Stimulated activated CD8-positive, alpha-beta memory T cell treated with anti-CD3 and anti-CD28 coated beads, Interleukin-2, amount 100 ng/mL, for 48 hours (primary cell): ENCODE measurements at places on chromosomes 6 and 20.
A peak's percentile ranks its signal among the peaks of the same experiment; 100 is the strongest.

DNA sequence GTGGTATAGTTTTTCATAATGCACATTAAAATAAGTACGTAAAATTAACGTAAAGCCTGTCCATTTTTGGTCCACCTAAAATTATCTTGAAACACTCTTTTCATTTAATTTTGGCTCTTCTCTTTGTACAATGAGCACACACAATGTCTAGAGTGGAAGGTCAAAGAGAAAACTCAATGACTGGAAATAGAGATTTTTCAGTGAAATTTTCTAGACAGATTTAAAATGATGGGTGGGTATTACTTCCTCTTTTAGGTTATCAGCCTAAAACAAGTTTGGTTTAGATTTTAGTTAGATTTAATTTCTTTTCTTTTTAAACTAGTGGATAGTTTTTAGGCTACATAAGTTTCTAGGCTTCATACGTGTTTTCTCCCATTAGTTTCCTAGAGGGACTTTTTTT lies 24.9 kb downstream of the DSE start:
- DNase-seq = no peak

DNA sequence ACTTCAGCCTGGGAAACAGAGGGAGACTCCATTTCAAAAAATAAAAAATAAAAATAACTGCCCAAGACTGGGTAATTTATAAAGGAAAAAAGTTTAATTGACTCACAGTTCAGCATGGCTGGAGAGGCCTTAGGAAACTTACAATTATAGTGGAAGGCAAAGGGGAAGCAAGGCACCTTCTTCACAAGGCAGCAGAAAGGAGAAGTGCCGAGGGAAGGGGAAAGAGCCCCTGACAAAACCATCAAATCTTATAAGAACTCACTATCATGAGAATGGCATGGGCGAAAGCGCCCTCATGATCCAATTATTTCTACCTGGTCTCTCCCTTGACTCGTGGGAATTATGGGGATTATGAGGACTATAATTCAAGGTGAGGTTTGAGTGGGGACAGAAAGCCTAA lies 95.5 kb upstream of the LGSN start:
- no peak for DNase-seq

- no peak for DNase-seq
Measured at GRCh38 chr20:21832442-21833385, 127.2 kb downstream of the PAX1 start.

GRCh38 chr6:100427452-100427851 lies 37.3 kb downstream of the SIM1 start:
- DNase-seq = no peak

GRCh38 chr6:12490351-12490903 lies 200.3 kb downstream of the EDN1 start:
- DNase-seq = no peak

DNA sequence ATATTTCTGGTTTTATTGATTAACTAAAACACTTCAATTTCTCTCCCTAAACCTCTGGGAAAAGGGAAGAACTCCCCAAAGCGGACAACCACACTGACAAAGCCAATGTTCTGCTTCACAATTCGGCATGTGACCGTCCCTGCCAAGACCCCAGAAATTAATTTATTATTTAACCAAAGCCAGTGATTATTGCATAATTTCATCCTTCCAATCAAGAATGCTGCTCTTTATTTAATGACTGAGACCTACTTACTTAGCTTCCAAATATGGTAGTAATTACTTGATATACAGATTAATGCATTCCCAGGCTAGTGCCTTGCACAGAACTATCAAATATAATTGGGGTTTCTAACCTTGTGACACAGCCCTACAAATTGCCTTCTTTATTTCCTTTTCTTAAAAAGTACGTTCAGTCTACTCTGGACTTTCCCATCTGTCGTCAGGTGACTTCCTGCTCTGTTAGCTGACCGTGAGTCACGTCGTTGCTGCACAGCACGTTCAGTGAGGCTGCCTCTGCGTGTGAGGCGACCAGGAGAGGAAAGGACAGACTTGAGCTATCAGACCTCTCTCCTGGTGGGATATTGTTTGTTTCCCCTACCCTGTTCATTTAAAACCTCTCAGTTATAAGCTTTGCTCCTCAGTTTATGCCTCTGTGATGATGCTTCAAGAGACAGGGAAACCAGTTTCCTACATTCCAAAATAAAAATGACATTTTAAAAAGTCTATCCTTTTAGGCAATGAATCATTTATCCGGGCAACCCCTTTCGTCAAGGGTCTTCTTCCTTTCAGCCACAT lies 55.7 kb upstream of the TNFAIP3 start:
- DNase-seq = peak; percentile 71

DNA sequence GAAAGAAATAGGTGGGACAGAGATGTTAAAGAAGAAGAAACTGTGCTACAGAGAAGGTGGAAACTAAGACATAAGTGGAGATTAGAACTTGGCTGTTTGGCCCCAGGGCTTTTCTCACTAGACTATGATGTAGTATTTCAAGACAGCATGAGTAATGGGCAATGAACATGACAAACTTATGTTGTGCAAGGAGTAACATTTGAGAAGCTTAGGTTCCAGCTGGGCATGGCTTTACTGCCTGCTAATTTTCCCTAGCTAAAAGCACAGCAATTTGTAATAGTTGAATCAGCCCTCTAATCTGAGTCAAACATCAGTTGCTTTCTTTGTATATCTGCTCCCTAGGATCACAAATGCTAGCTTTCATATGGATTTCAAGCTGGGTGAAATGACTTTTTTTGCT lies 294.3 kb upstream of the BMP2 start:
- DNase-seq = no peak

DNA sequence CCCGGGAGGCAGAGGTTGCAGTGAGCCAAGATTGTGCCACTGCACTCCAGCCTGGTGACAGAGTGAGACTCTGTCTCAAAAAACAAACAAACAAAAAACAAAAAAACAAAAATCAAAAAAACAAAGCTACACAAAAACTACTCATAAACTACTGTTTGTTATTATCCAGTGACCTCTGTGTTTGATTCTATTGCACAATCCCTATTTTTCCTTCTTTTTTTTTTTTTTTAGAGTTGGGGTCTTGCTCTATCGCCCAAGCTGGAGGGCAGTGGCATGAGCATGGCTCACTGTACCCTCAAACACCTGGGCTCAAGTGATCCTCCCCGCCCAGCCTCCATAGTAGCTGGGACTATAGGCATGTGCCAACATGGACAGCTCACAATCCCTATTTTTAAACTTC lies 92.7 kb downstream of the FAM217A start:
- DNase-seq = no peak

GRCh38 chr6:83292900-83293843 lies 100.0 kb downstream of the RWDD2A start:
- no peak for DNase-seq

GRCh38 chr6:1855890-1856289 lies 246.2 kb downstream of the FOXC1 start:
- no peak for DNase-seq

GRCh38 chr6:87968435-87969278 lies 79.0 kb upstream of the SPACA1 start:
- DNase-seq = no peak

DNA sequence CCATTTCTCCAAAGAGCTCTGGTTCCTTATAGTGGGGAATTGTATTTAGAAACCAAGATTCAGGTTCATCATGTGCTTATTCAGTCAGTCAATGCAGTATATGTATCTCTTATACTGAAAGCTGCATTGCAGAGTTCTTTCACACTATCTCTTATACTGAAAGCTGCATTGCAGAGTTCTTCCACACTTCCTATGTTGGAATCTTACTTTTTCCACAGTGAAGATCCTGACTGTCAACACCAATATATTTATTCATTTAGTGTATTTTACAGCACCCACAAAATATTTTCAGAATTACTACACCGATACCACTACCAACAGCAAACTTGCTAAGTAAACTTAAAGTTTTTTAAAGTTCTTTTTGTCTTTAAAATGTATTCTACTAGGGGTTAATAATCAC lies 349.3 kb upstream of the MMS22L start:
- DNase-seq = no peak

DNA sequence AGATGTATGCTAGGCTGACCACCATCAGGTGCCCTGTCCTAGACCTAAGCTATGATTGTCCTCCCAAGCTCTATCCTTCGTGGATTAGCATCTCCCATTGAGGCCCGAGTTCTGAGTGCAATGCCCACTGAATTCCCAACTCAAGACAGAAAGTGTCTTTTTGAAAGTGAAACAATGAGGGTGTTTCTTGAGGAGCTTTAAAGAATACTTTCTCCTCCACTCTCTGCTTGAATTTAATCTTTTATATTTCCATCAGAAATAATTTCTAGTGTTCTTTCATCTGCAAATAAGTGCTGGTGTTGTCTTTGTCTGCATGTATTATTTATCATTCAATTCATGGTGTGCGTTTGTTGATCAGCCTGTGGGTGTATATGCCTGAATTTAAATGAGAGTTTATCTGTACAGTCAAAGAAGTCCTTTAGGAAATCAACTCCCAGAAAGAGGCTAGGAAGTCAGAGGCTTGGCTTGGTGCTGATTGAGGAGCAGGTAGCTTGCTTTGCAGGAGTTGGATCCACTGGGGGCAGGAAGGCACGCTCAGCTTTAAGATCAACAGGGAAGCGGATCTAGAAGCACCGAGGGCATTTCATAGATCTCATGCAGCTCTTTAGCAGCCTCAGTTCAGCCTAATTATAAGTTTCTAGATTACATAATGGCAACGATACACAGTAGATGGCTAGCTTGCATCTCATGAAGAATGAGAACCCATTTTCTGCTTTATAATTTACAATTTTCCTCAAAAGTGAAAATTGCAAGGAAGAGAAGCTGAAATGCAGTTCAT lies 36.0 kb upstream of the CCN6 start:
- no peak for DNase-seq

DNA sequence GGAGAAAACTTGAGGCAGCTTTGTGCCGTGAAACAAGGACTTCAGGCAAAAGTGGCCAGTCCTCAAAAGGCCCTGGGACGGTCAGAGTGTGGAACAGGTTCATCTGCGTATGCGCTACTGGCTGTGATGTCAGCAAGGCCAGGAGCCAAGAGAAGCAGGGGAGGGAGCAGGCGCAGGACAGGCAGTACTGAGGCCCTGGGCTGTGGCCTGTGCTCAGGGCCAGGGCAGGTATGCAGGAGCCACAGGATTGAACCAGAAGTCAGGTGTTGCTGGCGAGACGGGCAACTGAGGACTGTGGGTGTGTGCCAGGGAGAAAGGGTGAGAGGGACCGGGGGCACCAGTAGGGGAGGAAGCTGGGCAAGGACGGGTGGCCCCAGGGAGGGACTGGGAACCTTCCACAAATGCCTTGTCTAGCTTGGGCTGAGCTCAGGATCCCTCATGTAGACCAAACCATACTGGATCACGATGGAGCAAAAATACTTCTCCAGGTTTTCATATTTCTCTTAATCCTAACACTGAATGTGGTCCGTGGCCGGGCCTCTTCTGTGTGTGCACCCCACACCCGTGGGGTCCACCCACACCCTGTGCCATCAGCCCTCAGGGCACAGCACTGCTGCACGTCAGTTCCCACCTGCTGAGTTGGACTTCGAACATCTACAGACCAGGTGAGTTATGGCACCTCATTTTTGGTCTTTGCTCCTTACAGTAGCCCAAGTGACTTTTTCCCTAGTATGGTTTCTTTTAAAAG lies 46.9 kb downstream of the GINS1 start:
- no peak for DNase-seq

GRCh38 chr6:101758368-101758767 lies 364.9 kb downstream of the GRIK2 start:
- no peak for DNase-seq

- DNase-seq = no peak
Measured at GRCh38 chr6:73503027-73503772, 17.6 kb downstream of the EEF1A1 start.

DNA sequence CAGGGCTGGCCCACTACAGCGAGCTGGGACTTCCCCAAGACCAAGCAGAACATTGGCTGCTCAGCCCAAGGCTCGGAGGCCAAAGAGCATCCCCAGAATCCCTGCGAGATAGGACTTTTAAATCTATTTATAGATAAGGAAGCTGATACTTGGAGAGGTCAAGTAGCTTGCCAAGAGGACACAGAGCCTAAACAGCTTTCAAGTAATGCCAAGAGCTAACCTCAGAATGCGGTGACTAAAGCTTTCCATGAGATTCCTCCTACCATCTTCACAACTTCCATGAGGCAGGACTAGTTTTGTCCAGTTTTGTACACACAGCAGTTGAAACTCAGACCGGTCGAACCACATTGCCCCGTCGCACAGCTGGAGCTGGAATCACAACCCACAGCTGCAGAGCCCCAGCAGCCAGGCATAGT lies 168.1 kb upstream of the TOP1 start:
- no peak for DNase-seq

DNA sequence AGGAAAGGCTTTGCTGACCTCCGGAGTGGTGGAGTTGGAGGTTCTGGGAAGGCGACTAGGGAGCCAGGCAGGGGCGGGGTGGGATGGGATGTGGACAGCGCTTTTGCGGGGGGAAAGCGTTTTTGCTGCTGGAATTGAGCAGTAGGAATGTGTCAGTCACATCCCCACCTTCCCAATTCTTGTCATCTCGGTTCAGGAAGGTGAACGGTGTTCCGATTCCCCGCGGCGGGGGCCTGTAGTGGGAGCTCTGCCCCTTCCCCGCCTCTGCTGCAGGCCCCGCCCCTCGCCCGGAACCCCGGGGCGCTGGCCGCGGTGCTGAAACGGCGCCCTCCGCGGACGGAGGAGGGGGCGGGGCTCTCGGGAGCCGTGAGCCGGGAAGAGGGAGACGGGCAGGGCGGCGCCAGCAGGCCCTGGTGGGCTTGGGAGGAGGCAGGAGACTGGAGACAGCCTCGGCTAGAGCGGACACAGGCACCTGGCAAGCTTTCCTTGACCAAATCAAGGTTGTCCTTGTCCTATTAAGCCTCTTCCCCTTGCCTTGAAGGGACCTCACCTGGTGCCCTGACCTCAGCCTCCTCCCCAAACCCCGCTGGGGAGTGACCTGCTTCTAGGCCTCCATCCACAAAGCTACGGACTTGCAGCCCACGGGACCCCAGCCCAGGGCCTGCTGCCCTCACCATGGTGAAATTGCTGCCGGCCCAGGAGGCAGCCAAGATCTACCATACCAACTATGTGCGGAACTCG lies at the start of gene LHFPL5:
Gene LHFPL5 (plus strand): TSS at position 357 of the 741 bp plus-strand sequence. CDS start 319 bp downstream, at position 676.
- DNase-seq = peak; percentile 40

GRCh38 chr6:10237298-10238038 lies 177.4 kb downstream of the TFAP2A start:
- DNase-seq = no peak

DNA sequence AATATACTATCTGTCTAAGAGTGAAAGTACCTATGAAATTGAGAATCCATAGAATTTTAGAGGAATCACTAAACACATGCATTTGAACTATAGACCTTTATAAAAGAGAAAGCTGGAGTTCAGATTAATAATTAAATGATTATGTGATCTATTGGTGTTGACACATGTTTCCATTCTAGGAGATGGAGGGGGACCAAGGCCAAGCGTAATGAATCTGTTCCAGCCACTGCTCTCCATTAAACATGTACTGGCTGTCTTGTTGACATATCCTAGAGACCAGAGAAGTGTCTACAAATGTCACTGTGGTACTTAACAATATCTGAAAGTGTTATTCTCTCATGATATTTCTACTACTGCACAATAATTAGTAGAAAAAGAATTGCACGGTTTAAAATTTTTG lies 432.4 kb downstream of the BMP2 start:
- DNase-seq = no peak

DNA sequence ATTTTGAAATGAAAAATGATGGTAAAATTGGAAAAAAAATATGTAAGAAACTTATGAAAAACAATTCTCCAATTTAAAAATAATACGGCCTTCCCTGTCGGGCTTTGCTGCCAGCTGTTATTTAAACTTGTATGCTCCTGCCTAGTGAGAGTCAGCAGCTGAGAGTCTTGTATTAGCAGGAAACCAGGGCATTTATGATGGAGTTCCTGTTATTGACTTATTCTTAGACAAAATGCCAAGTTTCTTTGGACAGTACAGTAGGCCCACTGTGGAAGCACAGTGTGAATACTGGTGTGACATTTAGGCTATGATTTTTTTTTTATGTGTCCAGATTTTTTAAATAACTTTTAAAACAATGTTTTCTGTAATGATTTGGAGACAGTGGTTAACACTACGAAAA lies 42.1 kb downstream of the GMDS start:
- no peak for DNase-seq
